Hematopoietic multipotent progenitor cell (in vitro differentiated cells): ENCODE measurements at places on chromosomes 3 and 15. TPM values are rescaled to one million over a fixed set of nuclear protein-coding genes. Genes with fewer than 3 reads are reported as not detected.

The IL12A gene
- total RNA-seq, result 14.5 TPM

GRCh38 chr15:73382115-73382514, 13.4 kb upstream of the HCN4 start:
- no peak for DNase-seq

The CLRN1 gene
- total RNA-seq, result not detected

The ADAMTS7 gene
- 0.27 TPM for total RNA-seq

DNA sequence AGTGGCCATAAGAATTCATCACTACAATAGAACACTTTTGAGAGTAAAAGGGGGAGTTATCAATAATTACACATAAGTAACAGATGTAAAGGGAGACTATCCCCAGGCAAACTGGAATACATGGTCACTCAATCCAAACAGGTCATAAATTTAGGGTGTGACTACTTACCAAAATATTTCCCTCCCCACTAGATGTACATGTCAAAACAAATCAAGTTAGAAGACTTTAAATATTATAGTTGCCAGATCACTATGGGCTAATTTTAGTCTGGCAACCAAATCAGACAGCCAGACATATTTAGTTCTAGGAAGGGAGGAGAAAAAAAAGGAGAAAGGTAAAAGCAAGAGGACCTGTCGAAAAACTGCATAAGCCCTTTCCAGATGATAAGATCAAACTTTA, 23.1 kb downstream of the SLC24A5 start:
- DNase-seq, result no peak

DNA sequence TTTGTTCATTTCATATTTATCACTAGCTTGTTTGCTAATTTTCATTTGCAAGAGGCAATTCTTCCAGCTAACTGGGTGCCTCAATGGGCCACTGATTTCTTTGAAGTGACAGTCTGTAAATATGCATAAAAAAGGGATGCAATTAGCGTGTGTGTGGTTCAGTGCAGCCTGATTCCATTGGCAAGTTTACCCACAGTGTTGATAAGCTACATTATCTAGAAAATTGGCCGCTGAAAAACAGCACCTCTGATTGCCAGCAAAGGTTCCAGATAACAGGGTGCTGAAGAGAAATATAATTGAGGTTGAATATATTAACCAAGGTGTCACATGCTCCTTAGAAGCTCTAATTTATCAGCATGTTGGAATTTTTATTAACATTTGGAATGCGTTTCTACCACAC, 76.9 kb downstream of the SAMMSON start:
- no peak for DNase-seq

GRCh38 chr3:129626744-129627349, 20.4 kb upstream of the PLXND1 start:
- DNase-seq, result no peak

The GOLGA8G gene
- not detected for total RNA-seq

- no peak for DNase-seq
These were observed 88.3 kb upstream of the PRR23C start for GRCh38 chr3:139132976-139133375.

The LRRIQ4 gene
- total RNA-seq, result under 0.01 TPM

DNA sequence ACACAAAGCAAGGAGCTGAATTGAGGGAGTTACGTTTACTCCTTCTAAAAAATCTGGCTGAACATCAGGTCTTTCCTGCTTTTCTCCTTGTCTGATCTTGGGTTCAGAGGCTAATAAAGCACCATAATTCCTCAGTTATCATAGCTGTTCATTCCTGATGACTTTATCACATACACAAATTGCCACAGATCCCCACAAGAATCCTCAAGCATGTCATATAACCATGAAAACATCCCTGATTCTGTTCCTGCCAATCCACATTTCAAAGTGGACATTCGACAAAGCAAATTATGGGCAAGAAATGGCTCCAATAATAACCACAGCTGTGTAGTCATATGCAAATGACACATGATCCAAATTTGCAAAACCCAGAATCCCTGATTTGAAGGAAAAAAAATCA, 321.3 kb downstream of the MEX3B start:
- DNase-seq, result no peak

The SI gene
- total RNA-seq, result not detected

The SLCO2A1 gene
- total RNA-seq, result under 0.01 TPM

GRCh38 chr3:117736846-117737245, 1027.3 kb downstream of the TUSC7 start:
- no peak for DNase-seq

The PLA2G4E gene
- not detected for total RNA-seq

DNA sequence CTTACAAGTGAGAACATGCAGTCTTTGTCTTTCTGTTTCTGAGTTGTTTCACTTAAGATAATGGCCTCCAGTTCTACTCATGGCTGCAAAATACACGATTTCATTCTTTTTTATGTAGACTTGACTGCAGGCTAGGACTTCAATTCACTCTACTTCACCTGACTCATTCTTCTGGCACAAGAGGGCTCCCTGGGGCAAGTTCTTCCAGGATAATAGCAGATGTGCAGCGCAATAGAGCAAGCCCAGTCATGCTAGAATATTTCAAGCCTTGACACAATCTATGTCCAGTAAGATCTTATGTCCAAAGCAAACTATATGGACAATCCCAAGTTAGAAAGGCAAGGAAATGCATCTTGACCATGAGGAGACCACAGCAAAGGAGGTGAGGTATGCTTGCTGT, 211.7 kb upstream of the GADL1 start:
- no peak for DNase-seq

DNA sequence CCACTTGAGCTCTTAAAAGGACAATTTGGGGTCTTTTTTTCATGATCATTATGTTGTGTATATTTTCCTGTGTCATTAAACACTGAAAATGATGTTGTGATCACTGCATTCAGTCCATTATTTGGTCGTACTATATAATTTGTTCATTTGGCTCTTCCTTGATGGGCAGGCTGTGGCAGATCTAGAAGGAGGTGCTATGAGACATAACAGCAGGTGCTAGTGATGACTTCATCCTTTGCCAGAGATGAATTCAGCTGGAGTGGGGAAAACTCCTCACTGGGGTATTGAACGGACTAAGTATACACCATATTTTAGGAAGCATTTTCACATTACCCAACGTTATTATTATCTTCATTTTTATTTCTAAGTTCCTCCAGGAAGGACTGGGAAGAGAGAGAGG, 12.0 kb downstream of the CMTM7 start:
- no peak for DNase-seq

GRCh38 chr3:142495103-142495502, 47.3 kb upstream of the XRN1 start:
- no peak for DNase-seq

- no peak for DNase-seq
These were observed 211.7 kb downstream of the MBNL1 start for GRCh38 chr3:152480282-152480953.

- no peak for DNase-seq
These were observed 12.4 kb downstream of the RTF1 start for GRCh38 chr15:41429003-41429890.

GRCh38 chr3:137335478-137335877, 377.7 kb downstream of the IL20RB start:
- no peak for DNase-seq

The FAM107A gene
- under 0.01 TPM for total RNA-seq

DNA sequence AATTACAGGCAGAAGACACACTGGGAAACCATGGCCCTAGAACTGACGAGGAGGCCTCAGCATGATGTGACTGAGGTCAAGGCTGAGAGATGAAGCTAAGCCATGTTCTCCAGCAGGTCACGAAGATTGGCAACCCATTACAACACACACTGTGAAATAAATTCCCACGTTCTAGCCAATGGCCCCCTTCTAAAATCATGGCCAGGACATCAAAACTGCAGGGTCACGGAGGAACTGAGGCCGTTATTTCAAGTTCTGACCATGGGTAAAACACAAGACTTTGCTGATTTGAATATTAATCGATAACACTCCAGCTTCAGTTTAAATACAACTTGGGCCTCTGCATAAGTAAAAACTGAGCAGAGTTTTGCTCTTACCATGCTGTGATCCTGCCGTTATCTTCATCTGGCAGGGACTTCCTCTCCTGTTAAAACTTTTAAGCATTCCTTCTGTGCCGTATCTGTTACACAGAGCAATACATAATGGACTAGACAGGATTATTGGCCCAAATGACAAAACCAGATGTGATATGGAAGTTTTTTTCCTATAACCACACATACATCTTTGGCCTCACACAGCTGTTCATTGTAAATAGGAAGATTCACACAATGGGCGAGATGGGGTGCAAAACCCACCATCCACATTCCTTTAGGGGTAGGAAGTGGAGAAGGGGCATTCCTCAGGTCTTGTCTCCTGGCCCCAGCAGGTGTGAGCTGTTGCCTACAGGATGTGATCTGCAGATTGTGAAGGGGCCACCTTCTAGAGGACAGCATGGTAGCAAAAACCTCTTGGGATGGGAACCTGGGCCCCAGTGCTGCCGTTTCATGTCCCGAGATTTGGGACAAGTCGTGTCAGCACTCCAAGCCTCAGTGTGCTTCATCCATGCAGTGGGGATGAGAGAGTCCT, 207.4 kb downstream of the OPA1 start:
- DNase-seq, result peak; percentile 71

DNA sequence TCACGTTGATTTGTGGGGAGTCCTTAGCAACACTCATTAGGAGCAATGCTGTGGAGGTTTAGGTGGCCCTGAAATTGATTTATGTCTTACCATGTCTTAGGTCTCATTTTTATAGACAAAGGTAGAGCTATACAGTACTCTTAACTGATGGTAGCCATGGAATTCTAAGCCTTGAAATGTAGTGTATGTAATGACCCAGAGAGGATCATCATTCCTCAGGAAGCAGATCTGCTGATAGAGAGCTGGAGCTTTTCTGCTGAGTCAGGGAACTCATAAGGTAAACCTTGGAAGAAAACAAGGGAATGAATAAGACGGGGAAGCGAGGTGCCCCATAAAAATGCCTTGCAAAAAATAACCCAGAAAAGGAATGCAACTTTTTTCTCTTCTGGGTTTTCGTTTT, 34.0 kb upstream of the ZNF639 start:
- no peak for DNase-seq

The SKOR1 gene
- total RNA-seq, result 1.1 TPM

DNA sequence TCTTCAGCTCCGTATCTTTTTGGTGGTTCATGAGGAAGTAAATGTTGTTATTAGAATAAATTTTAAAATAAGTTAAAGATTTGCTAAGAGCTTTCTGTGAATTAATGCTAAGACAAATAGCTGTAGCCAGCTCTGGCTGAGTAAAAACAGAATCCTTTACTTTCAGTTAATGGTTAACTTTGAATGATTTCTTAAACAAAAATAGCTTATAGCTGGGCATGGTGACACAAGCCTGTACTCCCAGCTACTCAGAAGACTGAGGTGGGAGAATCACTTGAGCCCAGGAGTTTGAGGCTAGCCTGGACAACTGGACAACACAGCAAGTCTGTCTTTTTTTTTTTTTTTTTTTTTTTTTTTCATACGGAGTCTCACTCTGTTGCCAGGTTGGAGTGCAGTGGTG, 25.0 kb downstream of the TCAIM start:
- DNase-seq, result no peak

The ABHD17C gene
- 1.6 TPM for total RNA-seq

GRCh38 chr3:77320514-77320913, 280.6 kb downstream of the ROBO2 start:
- peak; percentile 54 for DNase-seq

GRCh38 chr15:70054884-70055387, 42.8 kb downstream of the TLE3 start:
- DNase-seq, result no peak

DNA sequence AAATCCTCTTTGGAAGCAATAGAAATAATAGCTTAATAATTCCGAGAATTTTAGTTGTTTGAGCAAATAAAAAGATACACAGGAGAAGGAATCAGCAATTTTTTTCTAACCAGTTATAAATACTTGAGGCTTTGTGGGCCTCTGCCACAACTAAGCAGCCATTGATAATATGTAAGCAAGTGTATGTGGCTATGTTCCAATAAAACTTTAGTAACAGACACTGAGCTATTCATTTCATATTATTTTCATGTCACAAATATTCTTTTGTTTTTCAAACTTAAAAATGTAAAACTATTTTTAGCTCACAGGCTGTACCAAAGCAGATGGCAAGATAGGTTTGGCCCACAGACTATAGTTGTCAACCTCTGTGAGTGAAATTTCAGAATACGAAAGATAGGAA, 85.7 kb downstream of the MSL2 start:
- no peak for DNase-seq

DNA sequence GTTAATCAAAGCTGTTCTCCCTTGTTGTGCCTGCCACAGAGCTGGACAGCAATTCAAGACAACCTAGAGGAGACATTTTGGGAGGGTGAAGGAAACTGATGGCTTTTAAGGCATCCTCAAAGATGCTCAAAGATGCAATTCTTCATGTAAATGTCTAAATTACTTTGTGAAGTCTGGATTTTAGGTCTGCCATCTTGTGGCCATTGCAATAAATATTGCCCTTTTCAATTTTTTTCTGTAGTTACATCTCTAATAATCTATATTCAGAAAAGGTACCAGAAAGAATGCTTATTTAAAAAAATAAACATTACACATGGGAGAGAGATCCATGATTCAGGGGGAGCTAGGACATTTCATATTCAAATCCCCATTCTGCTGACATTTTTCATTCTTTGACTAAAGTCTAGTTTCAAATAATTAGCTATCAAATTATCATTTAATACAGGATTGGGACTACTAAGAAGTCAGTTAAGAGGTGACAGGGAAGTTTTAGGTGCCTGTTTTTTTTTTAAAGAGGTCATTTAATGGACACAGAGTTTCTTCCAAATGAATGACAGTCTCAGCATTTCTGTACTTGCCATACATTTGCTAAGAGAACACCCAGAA, 259.8 kb upstream of the WNT5A start:
- peak; percentile 15 for DNase-seq

The SNTN gene
- total RNA-seq, result not detected

DNA sequence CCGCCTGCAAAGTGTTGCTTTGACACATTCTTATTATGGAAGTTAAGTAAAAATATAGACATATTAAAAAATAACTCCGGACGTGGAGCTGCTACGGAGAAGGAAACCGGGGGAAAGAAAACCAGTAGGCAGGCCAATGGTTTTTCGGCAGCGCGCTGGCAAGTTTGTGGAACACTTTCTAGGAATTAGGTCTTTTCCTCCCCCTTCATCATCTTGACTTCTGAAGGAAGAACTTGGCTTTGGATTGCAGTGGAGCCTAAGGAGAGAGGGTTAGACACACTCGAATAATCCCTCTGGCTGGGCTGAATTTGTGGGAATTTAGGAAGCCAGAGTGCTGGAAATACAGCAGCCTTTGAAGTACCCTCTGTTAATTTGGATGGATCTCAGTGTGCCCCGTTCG, 317 bp downstream of the ROBO2 start:
- no peak for DNase-seq

DNA sequence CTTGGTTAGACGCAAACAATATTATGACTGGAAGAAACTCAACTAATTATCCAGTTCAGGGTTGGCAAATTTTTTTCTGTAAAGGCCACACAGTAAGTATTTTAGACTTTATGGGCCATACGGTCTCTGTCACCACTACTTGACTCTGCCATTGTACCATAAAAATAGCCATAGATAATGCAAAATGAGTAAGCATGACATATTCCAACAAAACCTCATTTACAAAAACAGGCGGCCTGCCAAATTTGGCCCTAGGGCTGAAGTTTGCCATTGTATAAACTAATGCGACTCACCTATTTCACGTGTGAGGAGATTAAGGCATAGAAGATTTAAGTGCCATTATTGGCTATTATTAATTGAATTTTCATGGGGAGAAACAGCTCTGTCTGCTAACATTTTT, 116.8 kb upstream of the CNTN6 start:
- no peak for DNase-seq
